ENCODE measurements at places on chromosomes 5 and 9.

DNA sequence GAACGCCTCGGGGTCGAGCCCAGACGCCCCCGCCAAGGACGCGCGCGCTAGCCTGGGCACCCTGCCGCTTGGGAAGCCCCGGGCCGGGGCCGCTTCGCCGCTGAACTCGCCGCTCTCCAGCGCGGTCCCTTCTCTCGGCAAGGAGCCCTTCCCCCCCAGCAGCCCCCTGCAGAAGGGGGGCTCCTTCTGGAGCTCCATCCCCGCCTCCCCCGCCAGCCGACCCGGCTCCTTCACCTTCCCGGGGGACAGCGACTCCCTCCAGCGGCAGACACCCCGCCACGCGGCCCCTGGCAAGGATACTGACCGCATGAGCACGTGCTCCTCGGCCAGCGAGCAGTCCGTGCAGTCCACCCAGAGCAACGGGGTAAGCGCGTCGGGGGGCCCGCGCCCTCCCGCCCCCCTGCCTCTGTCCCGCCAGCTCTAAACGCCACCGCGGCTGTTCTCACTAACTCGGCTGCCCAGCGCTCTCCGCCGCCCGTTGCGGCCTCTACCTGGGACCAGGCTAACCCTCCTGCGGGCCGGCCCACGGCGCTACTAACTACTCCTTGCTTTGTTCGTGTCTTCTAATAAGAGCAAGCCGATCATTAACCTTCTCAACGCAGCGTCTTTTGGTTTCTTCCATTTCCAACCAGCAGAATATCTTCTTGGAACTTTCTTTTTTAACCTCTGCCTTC is 93.6 kb upstream of the OTULINL start:
- DNase-seq: no peak

- DNase-seq: peak; percentile 41
Measured at GRCh38 chr5:30401479-30402058, 791.9 kb upstream of the CDH6 start.

- DNase-seq: no peak
Measured at GRCh38 chr5:176400382-176401156, 12.0 kb downstream of the HIGD2A start.

GRCh38 chr9:34690983-34691935 is at the start of gene CCL19:
Gene CCL19, minus strand, starts transcription at chr9:34691276. Its CDS starts 137 bp downstream, at chr9:34691139.
- no peak for DNase-seq

- no peak for DNase-seq
Measured at GRCh38 chr9:90333226-90333625, 309.4 kb downstream of the DIRAS2 start.

DNA sequence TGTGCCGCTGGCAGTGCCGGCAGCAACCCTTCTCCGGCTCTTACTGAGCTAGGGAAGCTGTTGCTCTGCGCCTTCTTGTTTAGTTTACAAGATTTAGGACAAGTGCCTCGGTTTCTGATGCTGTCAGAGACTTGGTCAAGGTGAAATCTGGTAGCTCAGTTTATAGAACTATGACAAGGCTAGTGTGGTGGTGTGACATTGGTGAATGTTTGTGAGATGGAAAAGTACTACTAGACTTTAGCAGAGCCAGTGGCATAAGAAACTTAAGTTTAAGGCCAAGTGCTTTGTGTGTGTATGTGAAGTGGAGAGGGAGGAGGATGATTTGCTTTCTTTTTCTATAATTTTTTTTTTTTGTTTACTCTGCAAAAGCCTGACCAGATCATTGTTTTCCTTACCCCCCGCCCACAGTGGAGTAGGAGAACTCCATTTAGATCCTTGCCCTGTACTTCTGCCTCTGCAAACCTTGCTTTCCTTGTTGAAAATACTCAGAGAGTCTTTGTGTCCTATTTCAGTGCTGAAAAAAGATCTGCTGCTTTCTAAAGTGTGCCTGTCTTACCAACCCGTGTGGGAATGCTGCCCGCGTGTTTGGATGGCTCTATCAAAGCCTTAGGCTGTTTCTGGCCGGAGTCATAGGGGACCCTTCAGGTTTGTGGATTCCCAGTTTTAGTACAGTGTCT is 75.9 kb downstream of the TRIO start:
- no peak for DNase-seq

DNA sequence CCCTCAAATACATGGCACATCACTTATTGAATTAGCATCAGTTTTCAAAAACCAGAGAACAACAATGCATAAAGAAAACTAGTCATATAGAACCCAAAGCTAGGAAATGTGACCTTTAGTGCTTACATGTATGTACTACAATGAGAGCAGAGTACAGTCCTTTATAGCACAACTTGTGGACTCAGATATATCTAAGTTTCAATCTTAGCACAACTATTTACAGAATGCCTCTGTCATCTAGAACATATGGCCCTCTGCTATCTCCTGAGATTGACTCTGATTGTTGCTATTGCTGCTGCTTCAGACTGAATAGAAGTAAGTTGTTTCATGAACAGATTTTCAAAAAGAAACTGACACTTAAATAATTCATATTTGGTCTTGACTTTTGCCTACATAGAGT is 1536.2 kb downstream of the EFNA5 start:
- no peak for DNase-seq

GRCh38 chr5:156109317-156110023 is 217.5 kb upstream of the SGCD start:
- DNase-seq: no peak

- DNase-seq: no peak
Measured at GRCh38 chr9:93994545-93994944, 39.4 kb upstream of the BARX1 start.

GRCh38 chr9:84991514-84991870 is 322.0 kb downstream of the NTRK2 start:
- no peak for DNase-seq

DNA sequence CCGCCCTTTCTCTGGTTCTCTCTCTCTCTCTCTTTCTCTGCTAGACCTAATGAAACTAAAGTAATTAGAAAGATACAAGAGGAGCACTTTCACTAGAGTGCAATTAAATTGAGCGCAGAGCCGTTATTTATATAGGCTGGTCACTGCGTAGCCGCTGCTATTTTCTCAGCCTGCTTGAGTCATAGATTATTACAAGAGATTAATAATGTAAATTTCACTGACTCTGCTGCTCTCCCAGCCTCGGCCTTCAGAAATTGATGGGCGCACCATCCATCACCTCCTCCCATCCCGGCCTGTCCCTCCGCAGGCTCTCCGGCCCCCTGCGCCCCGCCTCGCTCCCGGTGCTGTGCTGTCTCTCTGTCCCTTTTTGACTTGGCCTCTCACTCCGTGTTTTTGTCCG is 268.0 kb upstream of the MVB12B start:
- DNase-seq: no peak

Measured in NCI-H526 (cell line).